ENCODE measurements at places on chromosomes 1 and 21.

DNA sequence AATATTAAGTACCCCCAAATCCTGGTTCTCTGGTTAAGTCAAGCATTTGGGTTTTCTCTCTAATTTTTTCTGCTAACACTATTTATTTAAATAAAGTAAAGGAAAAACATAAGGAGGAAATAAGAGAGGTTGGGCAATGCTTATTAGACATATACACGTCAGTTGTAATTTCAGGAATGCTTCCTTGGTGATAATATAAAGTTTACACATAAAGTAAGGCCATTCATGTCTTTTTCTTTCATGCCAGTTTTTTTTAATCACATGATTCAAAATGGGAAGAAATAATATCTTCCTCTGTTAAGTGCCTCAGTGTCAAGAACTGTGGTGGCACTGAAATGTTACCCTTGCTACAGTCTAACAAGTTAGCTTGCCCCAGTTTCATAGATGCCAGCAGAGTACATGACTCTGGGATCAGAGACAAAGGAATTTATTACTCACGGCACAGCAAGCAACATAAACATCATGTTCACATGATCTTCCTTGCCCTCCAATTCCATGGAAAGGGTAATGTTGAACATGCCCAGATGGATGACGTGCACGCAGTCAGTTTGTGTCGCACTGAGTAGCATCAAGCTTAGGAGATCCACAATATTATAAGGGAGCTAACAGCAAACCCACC, 184.9 kb downstream of the PLA2G4A start:
- no peak for DNase-seq

- DNase-seq = no peak
These were observed 5.9 kb downstream of the AGO3 start for GRCh38 chr1:35936838-35937237.

DNA sequence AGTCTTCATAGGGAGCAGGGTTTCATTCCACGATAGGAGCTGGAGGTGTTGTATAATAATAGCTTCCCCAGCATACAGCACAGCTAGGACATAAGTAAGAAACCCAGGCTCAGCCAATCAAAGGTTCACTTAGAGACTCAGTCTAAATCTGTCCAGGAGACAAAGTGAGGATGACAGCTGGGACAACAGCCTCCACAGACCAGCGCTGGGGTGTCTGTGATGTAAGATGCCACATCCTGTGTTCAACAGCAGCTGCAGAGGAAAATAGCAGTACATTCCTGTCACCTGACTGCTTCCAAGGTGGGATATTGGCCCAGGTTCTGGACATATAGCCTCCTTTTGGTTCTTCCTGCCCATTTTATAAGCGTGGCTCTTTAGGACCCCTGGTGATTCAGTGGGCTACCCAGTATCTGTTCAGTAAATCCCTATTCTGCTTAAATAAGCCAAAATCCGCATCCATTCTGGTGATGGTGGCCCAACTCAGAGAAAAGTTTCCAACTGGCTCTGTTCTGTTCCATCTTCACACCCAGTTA, 176.8 kb upstream of the SYT6 start:
- DNase-seq = no peak

DNA sequence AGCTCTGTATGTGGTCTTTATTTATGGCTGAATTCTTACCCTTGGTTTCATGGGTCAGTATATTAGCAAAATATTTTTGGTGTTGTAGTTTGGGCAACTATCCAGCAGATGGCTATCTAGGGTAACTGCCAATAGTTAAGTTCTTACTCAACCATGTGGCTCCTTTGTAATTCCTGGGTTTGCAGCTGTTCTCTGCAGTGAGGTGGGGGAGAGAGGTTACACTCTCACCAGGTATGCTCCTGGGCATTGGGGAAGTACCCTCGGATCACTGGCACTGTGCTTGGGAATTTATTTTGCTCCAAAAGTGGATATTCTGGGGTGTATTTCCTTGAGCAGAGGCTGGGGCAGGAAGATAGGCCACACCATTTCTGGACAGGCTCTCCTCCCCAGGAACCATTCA, 436.7 kb upstream of the TMPRSS15 start:
- DNase-seq = no peak

GRCh38 chr1:201565771-201566528, 27.0 kb downstream of the NAV1 start:
- DNase-seq = no peak

DNA sequence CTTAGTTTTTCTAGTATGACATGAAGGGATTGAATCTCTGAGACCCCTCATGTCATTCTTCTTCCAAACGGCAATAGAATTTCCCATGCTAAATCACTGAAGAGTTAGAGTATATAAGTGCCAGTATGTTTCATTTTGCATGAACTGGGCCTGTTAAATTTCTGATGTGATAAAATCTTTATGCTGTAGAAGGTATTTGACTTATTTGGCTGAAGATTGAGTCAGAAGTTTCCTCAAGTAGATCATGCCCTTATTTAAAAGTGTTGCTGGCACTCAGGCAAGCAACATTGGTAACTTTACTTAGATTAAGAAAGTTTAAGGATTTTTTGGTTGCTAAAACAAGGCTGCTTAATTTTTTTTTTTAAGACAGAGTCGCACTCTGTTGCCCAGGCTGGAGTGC, 13.3 kb downstream of the ATF6 start:
- no peak for DNase-seq

All from left ventricle myocardium inferior (tissue), 1 donor.